ENCODE measurements at places on chromosomes 1 and 21. TPM values are rescaled to one million over a fixed set of nuclear protein-coding genes. Genes with fewer than 3 reads are reported as not detected.

Gene PRAMEF14
- total RNA-seq = not detected

Gene MARK1
- 5.1 TPM for total RNA-seq

Gene PLA2G2A
- not detected for total RNA-seq

Gene TRIM17
- total RNA-seq = 0.72 TPM

Gene RRP15
- total RNA-seq = 31.3 TPM

Gene SPRR2A
- total RNA-seq = not detected

Gene USP1
- 90.0 TPM for total RNA-seq

Gene ACTL8
- 0.31 TPM for total RNA-seq

Gene HCRTR1
- total RNA-seq = not detected

Gene IL20
- total RNA-seq = not detected

Gene KCNC4
- total RNA-seq = 0.22 TPM

Gene DUSP23
- 31.0 TPM for total RNA-seq

Gene OR11L1
- total RNA-seq = not detected

Gene STIL
- 39.3 TPM for total RNA-seq

Gene GBP4
- 1.7 TPM for total RNA-seq

Gene CDC14A
- total RNA-seq = 6.8 TPM

Gene DLGAP3
- total RNA-seq = not detected

Gene C1orf185
- total RNA-seq = not detected

Gene NDUFS2
- 133 TPM for total RNA-seq

Gene WARS2
- total RNA-seq = 13.3 TPM

Gene GLMN
- total RNA-seq = 25.6 TPM

Gene ZC3H12A
- 4.8 TPM for total RNA-seq

Gene SPRR1B
- not detected for total RNA-seq

Gene KRTAP19-1
- total RNA-seq = not detected

Gene F11R
- total RNA-seq = 2.3 TPM

Gene TAL1
- total RNA-seq = 0.11 TPM

Gene FCER1A
- not detected for total RNA-seq

Gene LCE1B
- total RNA-seq = not detected

Gene A3GALT2
- 0.39 TPM for total RNA-seq

Gene TRIM67
- 0.06 TPM for total RNA-seq

Gene RAP1A
- 52.8 TPM for total RNA-seq

Gene LRRC8B
- 18.9 TPM for total RNA-seq

Gene RBM11
- total RNA-seq = 319 TPM

Gene RHCE
- total RNA-seq = 0.57 TPM

Gene FCRL5
- total RNA-seq = not detected

Gene HSD3B1
- not detected for total RNA-seq

Gene SLC45A1
- 0.82 TPM for total RNA-seq

Gene ELAPOR1
- 0.17 TPM for total RNA-seq

Gene FAM43B
- total RNA-seq = not detected

Gene CAMK1G
- 21.2 TPM for total RNA-seq

Gene PFDN2
- total RNA-seq = 133 TPM

Gene INSRR
- 0.15 TPM for total RNA-seq

Gene KCNJ6
- total RNA-seq = not detected

Gene SRGAP2
- total RNA-seq = 92.8 TPM

Gene WNT3A
- not detected for total RNA-seq

Gene TMEM51
- 1.7 TPM for total RNA-seq

Gene AMY1A
- total RNA-seq = not detected

Gene GPR3
- total RNA-seq = 3.1 TPM

Gene NES
- total RNA-seq = 8.7 TPM

Gene ACP6
- total RNA-seq = 15.3 TPM

Gene MATN1
- total RNA-seq = not detected

Gene NR1I3
- total RNA-seq = not detected

Gene NTMT2
- total RNA-seq = not detected

Gene OPRD1
- 0.79 TPM for total RNA-seq

Gene ECM1
- total RNA-seq = 55.9 TPM

All from A673 (cell line).